Common myeloid progenitor, CD34-positive (primary cell): ENCODE measurements at places on chromosomes 7 and 10.

GRCh38 chr10:109929501-109930219 lies 6.3 kb upstream of the XPNPEP1 start:
- no peak for DNase-seq

GRCh38 chr10:92142512-92142911 lies 148.4 kb downstream of the CPEB3 start:
- no peak for DNase-seq

DNA sequence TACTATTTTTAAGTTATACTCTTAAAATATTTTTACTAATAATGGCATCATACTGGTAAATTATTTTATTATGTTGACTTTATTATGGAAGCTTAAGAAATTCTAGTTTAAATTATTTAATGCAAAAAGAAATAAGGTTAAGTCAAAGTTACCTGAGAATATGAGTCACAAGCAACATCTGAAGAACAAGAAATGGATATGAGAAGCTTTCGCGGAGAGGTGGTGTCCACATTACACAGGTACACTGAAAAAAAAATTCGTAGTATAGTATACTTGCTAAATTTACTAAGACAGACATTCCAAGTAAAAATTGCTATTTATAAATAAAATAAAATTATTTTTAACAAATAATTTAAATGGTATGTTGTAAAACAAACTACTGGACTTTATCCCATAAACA lies 143.8 kb downstream of the AVL9 start:
- no peak for DNase-seq

GRCh38 chr7:37234928-37235327 lies 213.7 kb downstream of the ELMO1 start:
- DNase-seq, result peak; percentile 64

DNA sequence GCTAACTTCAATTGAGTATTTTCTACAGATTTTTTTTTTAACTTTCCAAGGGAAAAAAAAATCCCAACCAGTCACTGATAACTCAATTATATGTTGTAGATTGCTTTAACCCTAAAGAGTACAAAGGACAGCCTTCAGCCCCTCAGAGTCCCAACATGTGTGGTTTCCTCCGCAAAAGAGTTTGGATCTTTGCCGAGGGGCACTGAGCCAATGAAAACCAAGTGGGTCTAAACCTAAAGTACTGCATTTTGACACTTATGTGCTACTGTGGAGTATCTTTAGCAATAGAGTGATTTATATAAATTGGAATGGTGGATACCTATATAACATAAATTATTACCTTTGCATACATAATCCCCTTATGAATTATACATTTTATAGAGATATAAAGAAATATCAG lies 91.5 kb downstream of the SEMA3D start:
- no peak for DNase-seq

DNA sequence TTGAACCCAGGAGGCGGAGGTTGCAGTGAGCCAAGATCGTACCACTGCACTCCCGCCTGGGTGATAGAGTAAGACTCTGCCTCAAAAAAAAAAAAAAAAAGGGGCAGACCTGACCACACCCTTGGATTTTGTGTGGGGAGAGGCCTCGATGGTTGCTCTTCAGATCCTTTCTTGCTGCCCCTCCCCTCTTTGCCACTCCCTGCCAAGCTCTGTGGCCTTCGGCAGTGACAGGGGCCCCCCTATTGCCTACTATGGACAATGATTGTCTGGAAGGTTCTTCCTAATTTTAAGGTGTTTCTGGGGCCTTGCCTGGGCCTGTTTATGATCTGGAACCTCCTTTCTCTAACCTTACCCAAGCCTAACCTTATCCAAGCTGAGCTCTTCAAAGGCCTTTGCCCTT lies 795 bp downstream of the PRF1 start:
- no peak for DNase-seq

GRCh38 chr7:28908775-28909174 lies 49.4 kb downstream of the TRIL start:
- DNase-seq, result no peak
